Activated T-helper 17 cell treated with anti-CD3 and anti-CD28 coated beads, Interleukin-2, amount 50 U/mL, for 72 hours (primary cell): ENCODE measurements at places on chromosomes 3 and 15. TPM values are rescaled to one million over a fixed set of nuclear protein-coding genes. Genes with fewer than 3 reads are reported as not detected.
A peak's percentile ranks its signal among the peaks of the same experiment; 100 is the strongest.

GRCh38 chr3:134327594-134327975, 46.7 kb downstream of the AMOTL2 start:
- no peak for ATAC-seq

GRCh38 chr3:15164340-15164739, 41.7 kb upstream of the CAPN7 start:
- ATAC-seq = no peak

- no peak for ATAC-seq
These were observed 393.3 kb downstream of the TIGIT start for GRCh38 chr3:114687151-114687550.

Gene ICE2
- total RNA-seq = 46.0 TPM

Gene LRRC31
- not detected for total RNA-seq

Gene BCL2A1
- 77.0 TPM for total RNA-seq

GRCh38 chr3:140416666-140417065, 261.2 kb upstream of the TRIM42 start:
- ATAC-seq = no peak

GRCh38 chr3:99439892-99440291, 198.5 kb upstream of the COL8A1 start:
- ATAC-seq = no peak

Gene NMNAT3
- 2.9 TPM for total RNA-seq

Gene SLMAP
- 55.6 TPM for total RNA-seq

- ATAC-seq = no peak
These were observed 34.4 kb downstream of the PPARG start for GRCh38 chr3:12323237-12323636.

GRCh38 chr3:151329363-151329762, at the start of gene P2RY13:
P2RY13 (minus strand) TSS chr3:151329549; CDS start chr3:151329528, 21 bp downstream.
- no peak for ATAC-seq

DNA sequence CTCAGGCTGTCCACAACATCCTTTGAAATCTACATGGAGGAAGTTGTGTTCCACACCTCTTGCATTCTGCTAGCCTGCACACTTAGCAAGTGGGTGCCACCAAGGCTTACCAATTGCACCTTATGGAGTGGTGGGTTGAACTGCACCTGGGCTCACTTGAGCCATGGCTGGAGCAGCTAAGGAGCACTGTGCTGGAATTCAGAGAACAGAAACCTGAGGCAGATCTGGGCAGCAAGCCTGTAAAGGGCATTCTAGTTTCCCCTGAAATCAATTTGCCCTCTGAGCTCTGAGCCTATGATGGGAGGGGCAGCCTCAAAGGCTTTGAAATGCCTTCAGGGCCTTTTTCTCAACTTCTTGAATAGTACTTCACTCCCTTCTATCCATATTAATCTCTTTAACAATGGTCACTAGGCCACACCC, 18.0 kb downstream of the BTLA start:
- no peak for ATAC-seq

Gene IMPG2
- total RNA-seq = 0.71 TPM

Gene TNFAIP8L3
- not detected for total RNA-seq

DNA sequence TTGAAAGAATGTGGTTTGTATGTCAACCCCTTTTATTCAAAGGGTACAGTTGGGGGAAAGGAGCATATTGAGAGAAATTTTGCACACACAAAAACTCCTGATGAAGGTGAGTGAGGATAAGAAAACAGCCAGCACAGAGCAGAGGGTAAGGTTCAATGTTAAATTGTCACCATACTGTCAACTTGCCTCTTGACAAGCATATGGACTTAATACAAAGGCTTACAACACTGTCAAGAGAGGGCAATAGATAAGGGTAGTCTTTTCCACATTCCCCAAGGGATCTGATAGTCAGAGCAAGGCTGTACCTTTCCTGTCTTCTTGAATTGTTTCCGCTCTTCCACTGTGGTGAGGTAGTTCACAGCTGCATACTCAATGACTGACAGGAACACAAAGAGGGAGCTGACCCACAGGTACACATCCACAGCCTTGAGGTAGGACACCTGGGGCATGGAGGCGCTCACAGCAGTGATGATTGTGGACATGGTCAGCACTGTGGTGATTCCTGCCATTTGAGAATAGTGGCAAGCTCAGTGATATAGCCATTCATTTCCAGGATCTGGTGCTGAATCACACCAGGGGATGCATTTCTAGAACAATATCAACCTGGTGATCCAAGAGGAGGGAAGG, 20.4 kb upstream of the RIOX2 start:
- ATAC-seq = no peak

Gene NRROS
- 42.3 TPM for total RNA-seq

DNA sequence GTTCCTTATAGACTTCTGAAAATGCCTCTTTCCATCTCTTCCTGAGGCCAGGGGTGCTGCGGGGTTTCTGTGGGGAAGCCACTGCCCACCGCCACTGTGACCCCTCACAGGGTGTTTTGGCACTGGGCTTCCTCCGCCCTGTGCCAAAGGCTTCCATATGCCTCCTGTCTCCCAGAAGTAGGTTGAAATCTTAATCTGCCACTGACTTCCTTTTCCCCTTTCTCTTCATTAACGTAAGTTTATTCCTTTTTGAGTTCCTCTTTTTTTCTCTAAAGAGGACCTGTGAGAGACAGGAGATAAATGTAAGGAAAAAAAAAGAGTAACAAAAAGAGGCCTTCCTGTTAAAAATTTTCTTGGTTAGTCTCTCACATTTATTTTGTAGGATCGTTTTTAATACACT, 220.5 kb downstream of the CTNNB1 start:
- no peak for ATAC-seq

Gene ZNF639
- 35.3 TPM for total RNA-seq

DNA sequence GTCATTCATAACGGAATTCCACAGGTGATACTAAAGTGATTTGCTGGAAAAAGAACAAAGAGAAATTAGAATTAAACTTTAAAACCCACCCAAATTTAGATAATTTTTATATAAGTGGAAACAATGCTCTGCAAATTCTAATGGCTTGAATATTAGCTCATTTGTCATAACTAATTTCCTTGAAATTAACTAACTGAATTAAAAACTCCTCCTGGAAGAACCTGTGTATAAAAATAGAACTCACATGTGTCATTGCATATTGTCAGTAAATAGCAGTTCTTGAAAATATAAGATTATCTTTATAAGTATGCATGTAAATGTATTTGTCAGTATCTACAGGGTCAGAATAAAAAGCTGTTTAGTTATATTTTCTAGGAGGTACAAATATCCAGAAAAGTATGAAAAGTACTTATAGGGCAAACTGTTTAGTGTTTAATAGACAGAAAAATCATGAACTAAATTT, 16.3 kb downstream of the ZIC1 start:
- ATAC-seq = no peak

DNA sequence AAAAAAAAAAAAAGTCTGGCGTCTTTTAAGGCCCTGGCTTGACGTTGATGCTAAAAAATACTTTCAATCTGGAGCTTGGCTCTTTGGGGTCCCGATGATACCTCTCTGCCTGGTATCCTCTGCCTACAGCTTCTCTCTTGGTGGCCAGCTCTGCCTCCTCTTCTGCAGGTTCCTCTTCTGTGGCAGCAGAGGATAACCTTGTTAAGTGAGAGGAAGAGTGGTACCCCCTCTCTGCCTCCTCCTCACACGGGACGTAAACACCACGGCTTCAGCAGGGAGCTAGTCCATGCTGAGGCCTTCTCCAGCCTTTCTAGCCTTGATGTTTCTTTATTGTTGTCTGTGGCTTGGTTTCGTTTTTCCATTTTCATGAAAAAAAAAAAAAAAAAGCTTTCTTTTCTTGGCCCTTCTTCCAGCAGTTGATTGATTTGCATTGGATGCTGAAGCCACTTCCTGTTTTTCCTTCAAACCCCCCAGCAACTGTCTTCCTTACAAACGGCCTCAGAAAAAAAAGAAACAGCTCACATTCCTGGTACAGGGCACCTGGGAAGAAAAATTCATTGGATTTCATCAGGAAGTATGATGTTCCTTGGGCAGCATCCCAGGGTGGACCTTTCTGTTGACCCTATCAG, 59.7 kb downstream of the RORA start:
- no peak for ATAC-seq

Gene CFAP92
- 0.50 TPM for total RNA-seq

DNA sequence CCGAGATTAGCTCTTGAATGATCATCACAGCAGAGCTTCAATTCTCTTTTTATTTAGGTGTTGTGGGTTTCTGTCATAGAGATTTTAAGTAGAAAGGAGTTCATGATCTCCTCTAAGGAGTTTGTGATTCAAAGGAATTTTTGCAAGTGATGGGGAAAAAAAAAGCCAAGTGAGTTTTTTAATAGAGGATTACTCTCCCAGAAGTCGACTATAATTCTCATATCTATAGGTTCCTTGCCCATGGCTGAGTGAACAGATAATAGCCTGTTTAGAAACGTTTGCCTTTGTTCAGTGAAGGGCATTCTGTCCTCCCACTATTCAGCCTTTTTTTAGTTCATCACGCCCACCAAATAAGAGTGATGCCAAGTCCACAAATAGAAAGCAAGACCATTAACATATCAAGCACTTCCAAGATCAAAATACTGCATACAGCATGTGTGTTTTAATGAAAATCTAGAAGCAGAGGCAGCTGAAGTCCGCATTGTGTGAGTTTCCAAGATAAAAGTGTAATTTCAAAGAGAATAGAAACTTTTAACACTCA, 398.4 kb upstream of the CNTN3 start:
- no peak for ATAC-seq

- no peak for ATAC-seq
These were observed 200.7 kb downstream of the KCNH8 start for GRCh38 chr3:19348941-19349564.

- no peak for ATAC-seq
These were observed 6.6 kb upstream of the STAC start for GRCh38 chr3:36373666-36374065.

Gene CTXN2
- total RNA-seq = not detected

Gene TIMP4
- not detected for total RNA-seq

- ATAC-seq = no peak
These were observed 90.5 kb upstream of the CTDSPL start for GRCh38 chr3:37770938-37771918.

GRCh38 chr3:122230174-122230573, 46.7 kb downstream of the CASR start:
- no peak for ATAC-seq

DNA sequence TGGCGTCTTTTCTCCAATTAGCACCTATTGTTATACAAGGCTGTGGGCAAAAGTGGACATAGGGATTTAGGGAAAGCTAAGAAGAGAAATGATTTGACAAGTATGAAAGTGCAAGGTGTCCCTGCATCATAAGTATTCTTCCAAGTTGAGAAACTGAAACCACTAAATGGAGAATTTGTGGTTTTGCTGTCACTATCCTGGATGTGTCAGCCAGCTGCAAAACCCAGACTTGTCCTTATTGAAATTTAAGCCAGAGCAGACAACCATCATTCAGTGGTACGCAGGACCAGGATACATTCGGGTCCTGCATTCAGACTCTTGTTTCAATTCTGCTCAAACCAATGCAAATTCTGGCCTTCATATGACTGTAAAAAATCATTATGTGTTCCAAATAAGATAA, 384.8 kb upstream of the TGFBR2 start:
- peak; percentile 60 for ATAC-seq

GRCh38 chr3:192816351-192816750, 89.0 kb upstream of the FGF12 start:
- no peak for ATAC-seq

DNA sequence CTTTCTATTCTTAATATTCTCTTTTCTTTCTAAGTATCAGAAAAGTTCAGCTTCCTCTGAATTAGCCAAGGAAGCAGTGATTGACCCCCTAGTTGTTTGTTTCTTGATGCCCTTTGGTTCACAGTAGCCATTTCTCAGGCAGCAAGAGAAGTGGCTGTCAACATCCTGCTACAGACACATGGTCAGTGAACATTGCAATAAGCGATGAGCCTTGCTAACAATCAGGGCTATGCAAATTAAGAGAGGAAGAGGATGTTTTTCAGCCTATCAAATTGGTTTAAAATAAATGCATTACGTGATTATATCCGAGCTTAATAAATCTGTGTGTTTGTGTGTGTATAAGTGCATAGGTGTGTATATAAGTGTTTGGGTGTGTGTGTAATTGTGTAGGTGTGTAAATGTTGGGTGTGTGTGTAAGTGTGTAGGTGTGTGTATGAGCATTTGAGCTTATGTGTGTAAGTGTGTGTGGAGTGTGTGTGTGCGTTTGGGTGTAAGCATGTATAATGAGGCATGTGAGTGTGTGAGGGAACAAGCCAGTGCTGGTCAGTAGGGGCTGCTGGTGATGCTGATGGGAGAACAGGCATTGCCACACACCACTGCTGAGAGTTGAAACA, 78.1 kb upstream of the XCR1 start:
- no peak for ATAC-seq

Gene CELSR3
- total RNA-seq = 27.1 TPM

- ATAC-seq = no peak
These were observed 30.8 kb downstream of the CORO2B start for GRCh38 chr15:68609629-68610028.

- ATAC-seq = no peak
These were observed 229.5 kb downstream of the TUSC7 start for GRCh38 chr3:116939091-116939490.
